Fibroblast of skin of left quadriceps (primary cell): ENCODE measurements at places on chromosomes 7 and 10.

DNA sequence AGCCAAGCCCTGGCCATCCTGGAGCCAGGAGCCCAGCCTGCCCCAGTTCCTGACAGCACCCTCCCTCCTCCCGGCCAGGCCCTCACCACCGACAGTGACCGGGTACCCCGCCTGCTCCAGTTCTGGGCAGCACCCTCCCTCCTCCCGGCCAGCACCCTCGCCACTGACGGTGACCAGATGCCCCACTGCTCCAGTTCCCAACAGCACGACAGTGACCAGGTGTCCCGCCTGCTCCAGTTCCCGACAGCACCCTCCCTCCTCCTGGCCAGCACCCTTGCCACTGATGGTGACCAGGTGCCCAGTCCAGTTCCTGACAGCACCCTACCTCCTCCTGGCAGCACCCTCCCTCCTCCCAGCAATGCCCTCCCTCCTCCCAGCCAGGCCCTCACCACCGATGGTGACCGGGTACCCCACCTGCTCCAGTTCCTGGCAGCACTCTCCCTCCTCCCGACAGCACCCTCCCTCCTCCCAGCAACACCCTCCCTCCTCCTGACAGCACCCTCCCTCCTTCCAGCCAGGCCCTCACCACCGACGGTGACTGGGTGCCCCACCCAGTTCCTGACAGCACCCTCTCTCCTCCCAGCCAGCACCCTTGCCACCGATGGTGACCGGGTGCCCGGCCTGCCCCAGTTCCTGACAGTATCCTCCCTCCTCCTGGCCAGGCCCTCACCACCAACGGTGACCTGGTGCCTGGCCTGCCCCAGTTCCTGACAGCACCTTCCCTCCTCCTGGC, 40.3 kb downstream of the VIPR2 start:
- no peak for DNase-seq

GRCh38 chr10:33199731-33200232, 134.7 kb downstream of the NRP1 start:
- DNase-seq: peak; percentile 55

DNA sequence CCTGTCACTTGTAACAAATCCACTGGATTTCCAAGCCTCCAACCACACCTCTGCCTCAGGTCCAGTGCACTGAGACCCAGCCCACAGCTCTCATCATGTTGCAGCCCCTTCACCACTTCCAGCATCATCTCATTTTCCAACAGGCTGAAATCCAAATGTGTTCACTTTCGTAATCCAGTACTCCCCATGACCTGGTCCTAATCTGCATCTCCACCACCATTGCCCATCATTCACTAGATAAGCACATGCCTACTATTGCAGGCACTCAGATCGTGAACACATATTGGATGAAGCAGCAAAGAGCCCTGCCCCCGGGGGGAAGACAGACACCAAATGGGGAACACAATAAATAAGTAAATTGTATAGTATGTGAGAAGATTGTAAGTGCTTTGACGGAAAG, 76.1 kb upstream of the INSIG1 start:
- DNase-seq: no peak

DNA sequence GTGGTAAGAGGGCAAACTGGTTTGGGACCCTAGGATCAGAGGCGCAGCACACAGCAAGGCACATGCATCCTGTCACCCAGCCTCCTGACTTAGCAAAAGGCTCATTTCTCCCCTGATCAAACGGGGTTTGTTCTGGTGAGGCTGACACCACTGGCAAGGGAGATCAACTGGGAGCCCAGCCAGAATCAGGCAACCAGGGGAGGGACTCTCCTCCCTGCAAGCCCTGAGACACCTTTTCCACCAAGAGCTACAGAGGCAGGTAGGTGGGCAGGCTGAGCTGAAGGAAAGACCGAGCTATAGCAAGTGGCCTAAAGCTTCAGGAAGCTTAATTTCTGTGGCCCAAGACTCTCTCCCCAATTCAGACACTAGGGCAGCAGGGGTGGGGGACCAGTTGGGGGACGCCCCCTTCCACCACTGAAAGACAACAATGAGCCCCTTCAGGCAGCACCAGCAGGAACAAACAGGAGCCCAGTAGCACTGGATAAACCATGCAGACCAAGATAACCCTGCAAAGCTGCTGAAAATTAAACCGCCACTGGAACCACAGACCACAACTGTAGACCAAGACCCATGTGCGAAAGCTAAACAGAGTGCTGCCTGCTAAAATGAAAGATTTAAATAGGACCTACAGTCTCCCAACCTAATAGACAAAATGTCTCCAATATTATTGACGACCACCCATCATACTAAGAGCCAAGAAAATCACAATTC, 27.1 kb upstream of the SAR1A start:
- DNase-seq: no peak

- DNase-seq: no peak
Observed at GRCh38 chr7:139104091-139104450, 5.4 kb downstream of the ZC3HAV1 start.

DNA sequence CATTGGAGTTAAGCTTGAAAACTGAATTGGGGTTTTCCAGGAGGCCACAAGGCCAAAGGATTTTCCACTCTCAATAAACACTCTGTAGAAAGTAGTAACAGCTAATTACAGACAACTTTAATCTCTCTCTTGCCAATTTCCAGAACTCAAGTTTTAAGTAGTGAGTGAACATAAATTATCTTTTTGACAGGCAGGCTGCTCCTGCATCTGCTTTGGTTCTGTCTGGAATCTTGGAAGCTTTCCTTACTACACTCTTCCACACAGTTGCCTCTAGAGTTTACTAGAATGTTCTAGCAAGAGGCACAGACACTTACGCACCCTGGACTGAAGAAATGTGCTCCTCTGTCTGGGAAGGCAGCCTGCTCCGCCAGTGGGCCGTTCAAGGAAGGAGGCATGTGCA, 90.5 kb upstream of the WAC start:
- DNase-seq: no peak

- DNase-seq: no peak
Observed at GRCh38 chr7:97006816-97007582, 1.6 kb downstream of the DLX6 start.

DNA sequence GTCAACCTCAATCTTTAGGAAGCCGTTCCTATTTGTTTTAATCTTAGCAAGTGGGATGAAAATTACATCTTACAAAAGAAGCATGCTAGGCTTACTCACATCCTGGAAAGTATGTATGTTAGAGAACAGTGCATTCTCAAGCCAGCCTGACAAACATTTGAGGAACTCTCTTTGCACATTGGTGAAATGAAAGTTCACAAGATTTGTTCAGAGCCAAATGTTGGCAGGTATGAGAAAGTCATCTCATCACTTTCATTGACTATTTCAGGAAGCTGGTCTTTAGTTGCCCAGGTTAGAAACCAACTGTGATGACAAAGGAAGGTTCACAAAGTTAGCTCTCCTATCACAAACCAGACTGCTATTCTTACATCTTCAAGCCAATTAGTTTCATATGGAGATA, 57.1 kb downstream of the ABCB1 start:
- no peak for DNase-seq

DNA sequence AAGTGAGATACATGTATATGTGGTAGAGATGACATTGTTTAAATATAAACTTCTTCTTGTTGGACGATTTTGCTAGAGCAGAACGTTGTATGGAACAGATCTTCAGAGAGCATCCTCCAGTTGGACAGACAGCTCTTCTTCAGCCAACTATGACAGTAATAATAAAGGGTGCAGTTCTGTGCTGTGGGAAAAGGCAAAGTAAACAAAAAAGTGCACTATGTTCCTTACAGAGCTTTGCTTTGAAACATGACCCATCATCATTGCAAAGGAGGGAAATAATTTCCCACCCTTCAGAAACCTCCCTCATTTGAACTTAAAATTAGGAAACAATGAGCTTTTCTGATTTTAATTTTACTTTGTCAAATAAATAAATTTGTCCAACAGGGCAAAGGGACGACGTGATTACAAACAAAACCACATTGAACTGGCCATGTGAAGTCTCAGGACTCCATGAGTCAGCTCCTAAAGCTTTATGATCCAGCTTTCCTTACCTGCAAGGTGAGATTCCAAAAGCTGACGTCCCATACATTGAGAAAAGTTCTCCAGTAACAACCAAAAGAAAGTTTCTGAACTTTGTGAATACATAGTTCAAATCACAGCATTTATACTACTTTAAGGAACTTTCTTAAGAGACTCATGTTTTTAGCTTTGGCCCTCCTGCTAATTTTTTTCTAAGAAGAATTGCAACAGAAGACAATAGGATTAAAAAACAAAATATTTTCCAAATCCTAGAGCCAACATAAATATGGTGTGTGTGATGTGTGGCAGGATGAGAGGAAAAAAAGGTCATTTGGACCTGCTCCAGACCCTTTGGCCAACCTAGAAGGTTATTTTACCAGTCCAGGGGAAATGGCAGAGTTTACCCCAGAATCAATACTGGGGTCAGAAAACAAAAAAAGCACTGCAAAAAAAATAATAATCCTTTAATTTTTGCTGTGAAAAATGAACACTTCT, 565.4 kb upstream of the NRP1 start:
- no peak for DNase-seq

GRCh38 chr10:4512671-4513240, 313.3 kb upstream of the AKR1E2 start:
- DNase-seq: peak; percentile 82

- DNase-seq: no peak
Observed at GRCh38 chr7:2985866-2986265, 57.8 kb downstream of the CARD11 start.

- no peak for DNase-seq
Observed at GRCh38 chr10:116141855-116142254, 131.2 kb downstream of the GFRA1 start.

- DNase-seq: no peak
Observed at GRCh38 chr10:30013757-30014156, 45.6 kb downstream of the JCAD start.

DNA sequence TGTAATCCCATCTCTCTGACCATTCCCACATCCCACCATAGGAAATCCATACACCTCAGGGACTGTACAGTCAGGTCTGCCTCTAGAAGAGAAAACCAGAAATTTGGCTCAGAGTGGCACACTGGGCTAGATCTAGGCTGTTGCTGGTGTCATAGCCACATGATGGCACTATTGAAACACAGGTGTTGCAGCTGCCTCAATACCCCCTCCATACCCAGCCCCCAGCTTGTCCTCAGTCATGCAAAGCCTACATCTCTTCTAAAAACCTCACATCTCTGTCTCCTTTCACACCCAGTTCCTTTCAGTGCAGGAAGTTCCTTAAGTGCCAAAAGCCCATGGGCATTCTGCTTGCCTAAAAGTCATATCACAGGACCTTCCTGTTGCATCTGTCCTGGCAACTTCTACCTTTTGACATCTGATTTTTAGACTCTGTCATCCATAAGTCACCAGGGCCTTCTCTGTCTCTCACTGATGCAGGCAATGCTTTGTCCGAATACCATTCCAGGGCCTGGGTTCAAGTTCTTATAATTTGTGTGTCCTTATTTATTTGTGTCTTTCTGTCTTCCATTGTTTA, 27.0 kb upstream of the HIBADH start:
- no peak for DNase-seq

DNA sequence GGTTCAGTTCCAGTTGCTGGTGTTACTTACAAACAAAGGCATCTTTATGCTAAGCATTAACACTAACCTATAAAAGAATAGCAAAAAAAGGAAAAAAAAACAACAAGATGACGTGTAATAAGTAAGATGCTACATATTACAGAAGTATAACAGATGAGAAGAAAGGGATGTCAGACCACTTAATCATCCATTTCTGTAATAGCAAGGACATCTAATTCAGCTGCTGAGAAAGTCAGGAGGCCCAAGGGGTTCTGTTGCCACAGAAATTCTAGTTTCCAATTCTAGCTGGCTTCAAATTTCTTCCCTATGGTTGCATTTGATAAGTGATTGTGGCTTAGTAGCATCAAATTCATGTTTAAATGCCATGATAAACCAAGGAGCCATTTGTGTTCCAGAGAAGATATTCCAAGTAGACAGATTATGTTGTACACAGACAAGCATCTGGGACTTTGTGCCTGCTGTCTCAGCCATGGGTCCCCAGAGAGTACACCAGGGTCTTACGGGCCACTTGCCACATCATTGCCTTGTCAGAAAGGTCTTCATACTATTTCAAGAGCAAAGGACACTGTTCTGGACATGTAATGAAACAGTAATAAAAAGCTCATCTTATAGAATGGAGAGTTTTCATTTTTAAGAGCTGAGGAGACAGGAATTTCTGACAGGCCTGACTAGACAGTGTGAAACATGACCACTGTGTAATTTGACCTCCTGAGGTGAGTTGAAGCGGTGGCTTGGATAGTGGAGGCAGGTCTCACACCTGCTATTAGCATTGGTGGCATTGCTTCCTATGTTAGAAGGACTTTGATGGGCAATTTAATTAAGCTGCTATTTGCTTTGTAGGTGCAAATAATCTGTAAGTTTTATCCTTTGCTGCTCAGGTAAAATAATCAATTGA, 4.2 kb upstream of the ASB4 start:
- no peak for DNase-seq

DNA sequence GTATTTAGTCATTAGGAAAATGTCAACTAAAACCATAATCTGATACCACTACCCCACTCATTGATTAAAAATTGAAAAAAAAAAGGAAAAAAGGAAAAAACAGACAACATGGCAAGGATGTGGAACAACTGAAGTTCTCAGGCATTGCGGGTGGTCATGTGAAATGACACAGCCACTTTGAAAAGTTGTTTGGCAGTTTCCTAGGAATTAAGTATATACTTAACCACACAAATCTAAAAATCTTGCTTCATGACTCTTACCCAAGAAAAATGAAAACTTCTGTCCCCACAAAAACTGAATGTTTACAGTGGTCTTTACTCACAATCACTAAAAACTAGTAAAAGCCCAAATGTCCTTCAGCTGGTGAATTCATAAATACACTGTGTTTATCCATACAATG, 254.5 kb downstream of the AHR start:
- no peak for DNase-seq

DNA sequence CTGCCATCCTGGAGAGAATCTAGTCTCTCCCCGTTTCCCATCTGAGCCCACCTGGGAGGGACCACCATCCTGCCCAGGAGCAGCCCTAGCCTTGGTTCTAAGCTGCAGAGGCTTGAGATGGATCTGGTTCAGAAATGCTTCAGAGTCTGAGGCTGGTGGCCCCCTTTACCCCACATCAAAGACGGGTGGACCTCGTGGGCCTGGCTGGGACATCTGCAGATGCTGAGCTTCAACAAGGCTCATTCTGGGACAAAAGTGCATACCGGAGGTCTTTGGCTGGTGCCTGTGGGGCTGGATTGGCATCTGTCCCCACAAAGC, 4.9 kb upstream of the IRF5 start:
- no peak for DNase-seq

DNA sequence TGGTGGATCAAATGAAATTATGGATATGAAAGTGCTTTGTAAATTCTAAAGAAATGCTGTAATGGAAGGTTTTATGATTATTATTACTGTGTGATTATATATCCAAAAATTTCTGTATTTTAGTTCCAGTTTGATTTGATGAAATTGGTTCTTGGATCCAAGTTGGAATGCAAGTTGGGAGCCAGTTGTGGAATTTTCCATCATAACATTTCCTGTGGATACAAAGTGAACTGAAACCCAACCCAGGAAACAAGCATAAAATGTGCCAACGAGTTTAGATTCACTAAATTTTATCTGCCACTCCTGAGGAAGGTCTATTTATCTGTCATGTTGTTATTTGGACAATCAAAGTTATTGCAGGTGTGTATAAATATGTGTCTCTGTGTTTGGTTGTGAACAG, 131.4 kb upstream of the MDFIC start:
- no peak for DNase-seq
